ENCODE measurements at places on chromosomes 12 and 14. TPM values are rescaled to one million over a fixed set of nuclear protein-coding genes. Genes with fewer than 3 reads are reported as not detected.

GRCh38 chr12:128909653-128910052 lies 56.4 kb downstream of the GLT1D1 start:
- no peak overlapping the region for H3K4me3 ChIP-seq
- no peak for DNase-seq

DNA sequence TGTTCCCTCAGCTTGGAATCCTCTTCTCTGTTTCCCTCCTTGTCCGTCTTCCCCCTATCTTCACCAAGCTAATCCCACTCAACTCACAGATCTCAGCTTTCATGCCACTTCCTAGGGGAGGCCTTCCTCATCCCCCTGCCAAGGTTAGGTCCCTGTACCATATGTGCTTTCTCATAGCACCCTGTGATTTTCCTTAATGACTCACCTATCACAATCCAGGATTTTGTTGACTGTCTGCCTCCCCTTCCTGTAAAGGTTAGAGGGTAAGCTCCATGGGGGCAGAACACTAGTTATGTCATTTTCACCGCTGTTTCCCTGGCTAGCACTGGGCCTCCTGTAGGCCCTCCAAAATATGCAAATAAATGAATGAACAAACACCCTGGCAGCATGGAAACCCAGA lies 57.6 kb downstream of the CRADD start:
- DNase-seq, result no peak
- H3K4me3 ChIP-seq, result no peak overlapping the region
- peaks cover 12% of the 10 kb centered on the region for H3K4me1 ChIP-seq
- peaks cover 4% of the 10 kb centered on the region for H3K36me3 ChIP-seq
- no peaks in the 10 kb centered on the region for H3K27me3 ChIP-seq
- peak overlapping the region; percentile 9 for H3K27ac ChIP-seq

DNA sequence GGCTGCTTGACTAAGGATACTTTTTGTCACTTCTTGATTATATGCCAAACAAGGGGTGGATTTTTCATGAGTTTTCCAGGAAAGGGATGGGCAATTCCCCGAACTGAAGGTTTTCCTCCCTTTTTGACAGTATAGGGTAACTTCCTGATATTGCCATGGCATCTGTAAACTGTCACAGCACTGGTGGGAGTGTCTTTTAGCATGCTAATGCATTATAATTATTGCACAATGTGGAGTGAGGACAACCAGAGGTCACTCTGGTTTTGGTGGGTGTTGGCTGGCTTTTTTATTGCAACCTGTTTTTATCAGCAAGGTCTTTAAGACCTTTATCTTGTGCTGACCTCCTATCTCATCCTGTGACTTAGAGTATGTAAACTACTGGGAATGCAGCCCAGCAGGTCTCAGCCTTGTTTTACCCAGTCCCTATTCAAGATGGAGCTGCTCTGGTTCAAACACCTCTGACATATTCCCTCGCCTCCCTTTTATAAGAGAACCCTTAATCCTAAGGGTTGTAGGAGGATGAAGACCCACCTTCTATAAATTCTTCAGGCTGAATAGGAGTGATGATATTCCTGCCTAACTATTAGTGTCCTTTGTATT lies 471.2 kb downstream of the ATP23 start:
- DNase-seq, result no peak
- peaks cover 2% of the 10 kb centered on the region for H3K27me3 ChIP-seq
- no peaks in the 10 kb centered on the region for H3K36me3 ChIP-seq
- no peak overlapping the region for H3K27ac ChIP-seq
- peaks cover 31% of the 10 kb centered on the region for H3K4me1 ChIP-seq

- H3K27ac ChIP-seq, result no peak overlapping the region
- no peak overlapping the region for H3K4me3 ChIP-seq
- DNase-seq, result no peak
- H3K27me3 ChIP-seq, result peaks cover 4% of the 10 kb centered on the region
Measured at GRCh38 chr12:58177366-58177765, 236.0 kb downstream of the ATP23 start.

- H3K4me3 ChIP-seq, result no peak overlapping the region
- DNase-seq, result no peak
- peaks cover 5% of the 10 kb centered on the region for H3K36me3 ChIP-seq
- H3K27me3 ChIP-seq, result peaks cover 17% of the 10 kb centered on the region
- H3K27ac ChIP-seq, result no peak overlapping the region
Measured at GRCh38 chr14:104393199-104393897, 186.2 kb upstream of the C14orf180 start.

DNA sequence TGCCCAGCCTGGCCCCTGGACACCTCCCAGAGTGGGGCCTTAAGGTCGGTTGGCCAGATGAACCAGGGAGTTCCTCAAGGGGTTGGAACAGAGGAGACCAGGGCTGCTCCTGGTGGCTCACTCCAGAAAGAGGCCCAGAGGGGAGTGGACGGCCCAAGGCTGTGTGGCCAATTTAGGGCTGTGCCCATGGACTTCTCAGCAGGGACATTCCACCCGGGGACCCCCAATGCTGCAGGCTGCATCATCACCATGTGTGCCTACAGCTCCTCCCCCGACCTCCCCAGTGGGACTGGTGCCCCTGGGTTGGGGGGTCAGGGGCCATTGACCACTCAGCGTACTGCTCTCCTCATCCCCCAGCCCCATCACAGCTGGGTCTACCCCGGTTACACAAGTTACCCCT lies 17.6 kb upstream of the CYP46A1 start:
- peaks cover 5% of the 10 kb centered on the region for H3K4me1 ChIP-seq
- no peak overlapping the region for H3K27ac ChIP-seq
- H3K4me3 ChIP-seq, result no peak overlapping the region
- peaks cover 10% of the 10 kb centered on the region for H3K27me3 ChIP-seq
- DNase-seq, result no peak

- H3K36me3 ChIP-seq, result no peaks in the 10 kb centered on the region
- no peak overlapping the region for H3K27ac ChIP-seq
- H3K4me1 ChIP-seq, result peaks cover 3% of the 10 kb centered on the region
- H3K4me3 ChIP-seq, result no peak overlapping the region
- DNase-seq, result no peak
Measured at GRCh38 chr12:123767613-123768012, 5.5 kb downstream of the DNAH10 start.

DNA sequence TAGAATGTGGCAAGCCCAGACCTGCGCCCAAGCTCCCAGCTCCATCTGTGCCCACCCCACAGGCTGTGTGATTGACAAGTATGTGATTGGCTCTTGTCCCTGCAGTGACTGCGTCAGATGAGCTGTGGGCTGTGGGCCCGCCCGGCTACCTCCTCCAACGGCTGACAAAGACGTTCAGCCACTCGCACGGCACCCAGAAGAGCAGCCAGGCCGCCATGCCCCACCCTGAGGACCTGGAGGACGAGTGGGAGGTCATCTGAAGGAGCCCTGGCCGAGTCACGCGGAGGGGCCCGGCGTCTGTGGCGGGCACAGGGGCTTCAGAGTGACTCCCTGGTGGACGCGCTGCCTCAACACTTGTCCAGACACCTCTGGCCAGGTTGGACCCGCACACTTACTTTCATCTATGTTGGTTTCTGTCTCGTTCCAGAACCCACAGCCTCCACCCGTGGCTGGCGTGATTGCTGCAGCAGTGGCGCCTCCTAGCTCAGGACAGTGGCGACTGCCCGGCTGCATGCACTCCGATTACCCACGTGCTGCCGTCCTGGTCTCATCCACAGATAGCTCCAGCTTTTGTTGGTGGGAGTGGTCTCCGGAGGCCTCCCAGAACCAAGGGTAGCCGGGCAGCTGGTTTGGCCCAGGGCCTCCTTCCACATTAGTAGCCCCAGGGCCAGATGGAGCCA lies 11.4 kb downstream of the ANKRD9 start:
- DNase-seq, result peak; percentile 62
- H3K4me1 ChIP-seq, result peaks cover 8% of the 10 kb centered on the region
- no peak overlapping the region for H3K4me3 ChIP-seq

DNA sequence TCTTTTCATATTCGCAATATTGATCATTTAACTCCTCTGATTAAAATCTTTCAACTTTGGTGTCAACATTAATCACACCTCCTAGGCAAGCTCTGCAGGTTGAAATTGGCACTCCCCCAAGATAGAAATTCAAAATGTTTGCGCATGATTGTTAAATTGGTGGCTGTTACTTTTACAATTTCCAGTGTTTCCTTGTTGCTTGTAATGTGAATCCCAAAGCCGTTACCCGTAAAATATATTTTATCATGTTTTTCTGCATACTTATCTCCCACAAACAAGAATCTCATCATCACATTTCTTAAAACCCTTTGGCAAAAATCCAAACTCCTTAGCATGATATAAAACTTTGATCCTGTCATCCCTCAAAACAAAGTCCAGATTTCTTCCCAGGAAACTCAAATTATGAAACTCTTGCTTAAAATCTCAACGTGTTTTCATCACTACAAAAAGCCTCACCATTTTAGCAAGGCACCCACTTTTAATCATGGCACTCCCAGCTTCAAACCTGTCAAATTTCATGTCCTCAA lies 14.7 kb downstream of the RTL1 start:
- peaks cover 4% of the 10 kb centered on the region for H3K4me1 ChIP-seq
- no peak overlapping the region for H3K4me3 ChIP-seq
- H3K27me3 ChIP-seq, result peaks cover 3% of the 10 kb centered on the region
- peaks cover 11% of the 10 kb centered on the region for H3K36me3 ChIP-seq

GRCh38 chr12:16189849-16190248 lies 87.6 kb downstream of the SLC15A5 start:
- peaks cover 3% of the 10 kb centered on the region for H3K4me1 ChIP-seq
- H3K36me3 ChIP-seq, result no peaks in the 10 kb centered on the region
- H3K4me3 ChIP-seq, result no peak overlapping the region
- no peaks in the 10 kb centered on the region for H3K27me3 ChIP-seq
- no peak overlapping the region for H3K27ac ChIP-seq

DNA sequence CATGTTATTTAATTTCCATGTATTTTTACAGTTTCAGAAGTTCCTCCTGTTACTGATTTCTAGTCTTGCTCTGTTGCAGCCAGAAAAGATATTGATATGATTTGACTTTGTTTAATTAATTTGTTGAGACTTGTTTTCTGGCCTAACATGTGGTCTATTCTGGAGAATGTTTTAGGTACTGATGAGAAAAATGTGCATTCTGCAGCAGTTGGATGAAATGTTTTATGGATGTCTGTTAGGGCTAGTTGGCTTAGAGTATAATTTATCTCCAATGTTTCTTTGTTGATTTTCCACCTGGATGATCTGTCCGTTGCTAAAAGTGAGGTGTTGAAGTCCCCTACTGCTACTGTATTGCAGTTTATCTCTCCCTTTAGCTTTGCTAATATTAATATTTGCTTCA lies 54.4 kb downstream of the GPR137C start:
- no peak overlapping the region for H3K27ac ChIP-seq
- H3K27me3 ChIP-seq, result no peaks in the 10 kb centered on the region
- H3K36me3 ChIP-seq, result peaks cover 18% of the 10 kb centered on the region
- H3K4me1 ChIP-seq, result no peaks in the 10 kb centered on the region

- H3K27me3 ChIP-seq, result no peaks in the 10 kb centered on the region
- H3K36me3 ChIP-seq, result peaks cover 16% of the 10 kb centered on the region
- H3K27ac ChIP-seq, result no peak overlapping the region
- H3K4me3 ChIP-seq, result no peak overlapping the region
- peaks cover 12% of the 10 kb centered on the region for H3K4me1 ChIP-seq
Measured at GRCh38 chr12:40158592-40159111, 52.8 kb upstream of the SLC2A13 start.

- DNase-seq, result peak; percentile 10
- H3K27me3 ChIP-seq, result peaks cover 2% of the 10 kb centered on the region
- H3K36me3 ChIP-seq, result no peaks in the 10 kb centered on the region
- no peak overlapping the region for H3K4me3 ChIP-seq
Measured at GRCh38 chr12:52184813-52185212, 7.0 kb downstream of the KRT80 start.

GRCh38 chr12:6201826-6202225 lies 1.6 kb downstream of the CD9 start:
- no peak overlapping the region for H3K27ac ChIP-seq
- H3K4me3 ChIP-seq, result peak overlapping the region; percentile 32
- peaks cover 7% of the 10 kb centered on the region for H3K36me3 ChIP-seq

GRCh38 chr12:132640936-132641335 lies 22.4 kb downstream of the P2RX2 start:
- no peak for DNase-seq
- no peak overlapping the region for H3K4me3 ChIP-seq
- H3K27me3 ChIP-seq, result peaks cover 3% of the 10 kb centered on the region
- H3K36me3 ChIP-seq, result no peaks in the 10 kb centered on the region
- H3K4me1 ChIP-seq, result no peaks in the 10 kb centered on the region

DNA sequence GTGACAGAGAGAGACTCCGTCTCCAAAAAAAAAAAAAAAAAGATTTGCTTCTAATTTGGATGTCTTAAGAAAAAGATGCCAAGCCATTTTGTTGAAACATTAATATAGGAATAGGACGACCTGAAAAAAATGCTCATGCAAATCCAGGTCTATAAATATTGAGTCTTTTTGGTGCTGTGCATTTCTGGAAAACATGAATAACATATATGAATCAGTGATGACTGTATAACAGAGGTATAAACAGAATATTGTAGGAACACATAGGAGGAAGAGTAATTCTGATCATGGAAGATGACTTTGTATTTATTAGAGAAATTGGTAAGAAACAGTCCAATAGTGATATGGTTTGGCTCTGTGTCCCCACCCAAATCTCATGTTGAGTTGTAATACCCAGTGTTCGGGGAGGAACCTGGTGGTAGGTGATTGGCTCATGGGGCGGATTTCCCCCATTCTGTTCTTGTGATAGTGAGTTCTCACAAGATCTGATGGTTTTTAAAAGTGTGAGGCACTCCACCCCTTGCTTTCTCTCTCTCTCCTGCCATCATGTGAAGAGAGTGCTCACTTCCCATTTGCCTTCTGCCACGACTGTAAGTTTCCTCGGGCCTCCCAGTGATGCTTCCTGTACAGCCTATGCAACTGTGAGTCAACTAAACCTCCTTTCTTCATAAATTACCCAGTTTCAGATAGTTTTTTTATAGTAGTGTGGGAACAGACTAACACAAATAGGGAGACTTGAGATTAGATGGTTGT lies 3.0 kb upstream of the SRSF5 start:
- DNase-seq, result no peak
- H3K27me3 ChIP-seq, result peaks cover 17% of the 10 kb centered on the region
- peaks cover 12% of the 10 kb centered on the region for H3K4me1 ChIP-seq
- no peak overlapping the region for H3K27ac ChIP-seq
- H3K4me3 ChIP-seq, result no peak overlapping the region

- no peak overlapping the region for H3K27ac ChIP-seq
- no peaks in the 10 kb centered on the region for H3K36me3 ChIP-seq
- DNase-seq, result no peak
- H3K27me3 ChIP-seq, result peaks cover 1% of the 10 kb centered on the region
- no peak overlapping the region for H3K4me3 ChIP-seq
Measured at GRCh38 chr12:88628856-88629509, 48.7 kb upstream of the KITLG start.

- peaks cover 27% of the 10 kb centered on the region for H3K4me1 ChIP-seq
- peak overlapping the region; percentile 28 for H3K4me3 ChIP-seq
- peak overlapping the region; percentile 60 for H3K27ac ChIP-seq
- no peaks in the 10 kb centered on the region for H3K27me3 ChIP-seq
Measured at GRCh38 chr12:8692573-8692972, 5.2 kb upstream of the RIMKLB start.

- no peaks in the 10 kb centered on the region for H3K4me1 ChIP-seq
- no peaks in the 10 kb centered on the region for H3K36me3 ChIP-seq
- H3K4me3 ChIP-seq, result no peak overlapping the region
- no peaks in the 10 kb centered on the region for H3K27me3 ChIP-seq
Measured at GRCh38 chr14:73696466-73697400, 17.5 kb downstream of the PNMA1 start.

The ASIC1 gene
- total RNA-seq, result 451 TPM

The GRIN2B gene
- 0.02 TPM for total RNA-seq

The NEMF gene
- total RNA-seq, result 78.8 TPM
